Gastroesophageal sphincter (tissue), 4 donors: ENCODE measurements at places on chromosomes 12 and 14. TPM values are rescaled to one million over a fixed set of nuclear protein-coding genes. Genes with fewer than 3 reads are reported as not detected.

Gene SPTB
- total RNA-seq: 0.62 TPM

Gene CACNA2D4
- total RNA-seq: 3.3 TPM

- no peak for ATAC-seq
Measured at GRCh38 chr14:54597795-54598443, 31.0 kb downstream of the SAMD4A start.

Gene P2RX2
- 2.7 TPM for total RNA-seq

- ATAC-seq: no peak
Measured at GRCh38 chr12:63351370-63351769, 200.4 kb upstream of the AVPR1A start.

GRCh38 chr14:92263681-92264080 is 59.3 kb upstream of the SLC24A4 start:
- no peak for ATAC-seq

DNA sequence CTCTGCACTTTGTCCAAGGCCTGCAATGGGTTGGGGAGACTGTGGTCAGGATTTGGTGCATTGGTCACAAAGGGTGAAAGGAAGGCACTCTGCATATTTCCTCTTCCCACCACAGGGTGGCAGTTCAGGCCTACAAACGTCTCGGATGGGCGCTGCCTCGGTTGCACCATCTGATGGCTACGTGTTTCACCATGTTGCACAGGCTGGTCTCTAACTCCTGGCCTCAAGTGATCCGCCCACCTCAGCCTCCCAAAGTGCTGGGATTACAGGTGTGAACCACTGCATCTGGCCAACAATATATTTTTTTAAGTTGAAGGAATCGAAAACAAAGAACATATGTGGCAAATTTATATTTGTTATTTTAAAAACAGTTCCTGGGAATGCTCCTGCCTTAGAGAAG is 35.1 kb downstream of the TMBIM6 start:
- peak; percentile 91 for ATAC-seq

Gene ACSM4
- total RNA-seq: not detected

- ATAC-seq: no peak
Measured at GRCh38 chr12:126773491-126773890, 1493.5 kb upstream of the TMEM132C start.

DNA sequence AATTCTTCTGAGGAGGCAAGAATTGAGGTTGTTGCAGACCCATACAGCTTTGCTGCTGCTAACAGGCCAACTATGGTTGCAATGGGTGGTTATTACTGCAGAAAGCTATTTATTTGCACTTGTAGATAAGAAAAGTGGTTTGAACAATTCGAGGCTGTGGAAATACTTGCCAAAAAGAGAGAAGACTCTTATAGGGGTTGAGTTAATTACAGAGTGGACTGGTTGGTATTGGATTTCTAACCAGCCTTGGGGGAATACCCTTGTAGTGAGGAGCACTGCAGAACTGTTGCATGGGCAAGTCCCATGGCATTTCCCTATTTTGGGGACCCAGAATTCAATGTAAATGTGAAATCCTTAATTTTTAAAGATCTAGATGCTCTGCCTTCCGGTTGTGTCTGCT is 120.5 kb downstream of the KCNMB4 start:
- no peak for ATAC-seq

Gene USP44
- 5.9 TPM for total RNA-seq

Gene PPP2R5E
- 38.0 TPM for total RNA-seq

- no peak for ATAC-seq
Measured at GRCh38 chr12:2266666-2267620, 214.2 kb downstream of the CACNA1C start.

GRCh38 chr12:9673404-9674225 is 4.1 kb downstream of the CLEC2D start:
- ATAC-seq: no peak

Gene OR6C4
- not detected for total RNA-seq

- ATAC-seq: no peak
Measured at GRCh38 chr12:4241592-4241991, 32.0 kb upstream of the CCND2 start.

Gene SIX6
- not detected for total RNA-seq

Gene ADCY4
- total RNA-seq: 19.4 TPM

Gene BEST3
- total RNA-seq: 0.23 TPM

Gene TC2N
- 38.6 TPM for total RNA-seq

Gene LRRC10
- total RNA-seq: not detected

DNA sequence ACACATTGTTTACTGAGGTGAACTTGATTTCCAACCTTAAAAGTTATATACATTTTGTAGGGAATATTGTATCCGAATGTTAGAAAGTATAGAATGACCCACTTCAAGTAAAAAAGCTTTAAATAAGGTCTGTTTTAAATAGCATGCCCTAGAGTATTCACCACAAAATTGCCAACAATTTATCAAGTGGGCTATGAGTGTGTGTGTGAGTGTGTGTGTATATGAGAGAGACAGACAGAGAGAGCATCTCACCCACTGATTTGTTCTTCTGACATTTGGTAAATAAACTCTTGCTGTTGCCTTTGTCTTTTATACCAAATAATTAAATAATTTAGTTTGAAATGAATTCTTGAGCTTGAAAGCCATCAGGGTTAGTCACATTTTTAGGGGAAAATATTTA is 29.8 kb upstream of the RAP1B start:
- ATAC-seq: no peak

- ATAC-seq: no peak
Measured at GRCh38 chr12:84046859-84047258, 865.7 kb downstream of the SLC6A15 start.
